Mammary epithelial cell (primary cell): ENCODE measurements at places on chromosomes 1 and 21. TPM values are rescaled to one million over a fixed set of nuclear protein-coding genes. Genes with fewer than 3 reads are reported as not detected.

The S100A3 gene
- total RNA-seq = 47.4 and 58.6 TPM in 2 replicates

The TMIGD3 gene
- total RNA-seq = not detected in 2 replicates

The MAN1C1 gene
- 0.33 TPM for total RNA-seq

The FCRL6 gene
- not detected in 2 replicates for total RNA-seq

The NUF2 gene
- total RNA-seq = 5.2 and 16.5 TPM in 2 replicates

The SAMD13 gene
- 0.33 TPM for total RNA-seq

The LYPD8 gene
- 1.7 and 2.4 TPM in 2 replicates for total RNA-seq

The OR2G6 gene
- not detected in 2 replicates for total RNA-seq

The CALML6 gene
- total RNA-seq = 0.67 TPM

The S100B gene
- total RNA-seq = 1.2 TPM

The SLC9C2 gene
- not detected in 2 replicates for total RNA-seq

The CYP4A11 gene
- total RNA-seq = not detected

The REN gene
- total RNA-seq = not detected

The C1QTNF12 gene
- 2.7 and 6.5 TPM in 2 replicates for total RNA-seq

The HSD3B2 gene
- total RNA-seq = not detected

The PTGS2 gene
- total RNA-seq = 304 and 504 TPM in 2 replicates

The SYPL2 gene
- total RNA-seq = not detected in 2 replicates

The LCE1A gene
- total RNA-seq = not detected in 2 replicates
